Kidney epithelial cell (primary cell): ENCODE measurements at places on chromosomes 11 and 22. TPM values are rescaled to one million over a fixed set of nuclear protein-coding genes. Genes with fewer than 3 reads are reported as not detected.
A peak's percentile ranks its signal among the peaks of the same experiment; 100 is the strongest.

The MCHR1 gene
- total RNA-seq, result 0.63 and 1.7 TPM in 2 replicates

The OR8G5 gene
- not detected in 2 replicates for total RNA-seq

The MS4A6E gene
- total RNA-seq, result not detected in 2 replicates

The MB gene
- not detected in 2 replicates for total RNA-seq

The GGTLC2 gene
- not detected in 2 replicates for total RNA-seq

The MICALL1 gene
- 115 and 140 TPM in 2 replicates for total RNA-seq

The OR8J1 gene
- not detected in 2 replicates for total RNA-seq

The COPB1 gene
- total RNA-seq, result 124 and 131 TPM in 2 replicates

The PGGHG gene
- total RNA-seq, result 10.5 and 13.1 TPM in 2 replicates

DNA sequence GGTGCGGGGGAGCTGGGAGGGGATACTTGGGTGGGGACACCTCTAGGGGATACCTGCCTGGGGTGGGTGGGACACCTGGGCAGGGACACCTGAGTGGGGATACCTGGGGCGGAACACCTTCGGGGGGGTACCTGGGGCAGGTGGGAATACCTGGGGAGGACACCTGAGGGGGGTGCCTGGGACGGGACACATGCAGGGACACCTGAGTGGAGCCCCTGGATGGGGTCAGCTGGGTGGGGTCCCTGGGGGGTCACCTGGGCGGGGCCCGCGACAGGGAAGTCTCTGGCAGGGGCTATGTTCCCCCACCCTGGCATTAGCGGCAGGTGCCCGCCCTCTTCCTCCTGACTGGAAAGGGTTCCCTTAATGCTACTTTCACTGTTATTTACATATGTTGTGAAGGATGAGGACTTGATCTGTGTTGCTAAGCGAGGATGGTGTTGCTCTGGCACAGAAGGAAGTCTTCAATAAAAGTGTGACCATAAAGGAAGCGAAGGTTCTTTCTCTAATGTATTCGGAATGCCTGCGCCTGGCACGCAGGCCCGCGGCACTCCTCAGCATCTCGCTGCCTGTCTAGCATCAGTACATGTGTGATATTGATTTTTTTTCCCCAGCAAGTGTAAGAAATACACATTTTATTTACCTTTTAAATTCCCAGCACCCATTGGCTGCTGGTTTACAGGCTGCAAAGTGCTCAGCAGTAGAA is 801.7 kb downstream of the BRD1 start:
- DNase-seq, result no peak

- no peak for DNase-seq
These were observed 859 bp upstream of the ACCS start for GRCh38 chr11:44065161-44065661.

DNA sequence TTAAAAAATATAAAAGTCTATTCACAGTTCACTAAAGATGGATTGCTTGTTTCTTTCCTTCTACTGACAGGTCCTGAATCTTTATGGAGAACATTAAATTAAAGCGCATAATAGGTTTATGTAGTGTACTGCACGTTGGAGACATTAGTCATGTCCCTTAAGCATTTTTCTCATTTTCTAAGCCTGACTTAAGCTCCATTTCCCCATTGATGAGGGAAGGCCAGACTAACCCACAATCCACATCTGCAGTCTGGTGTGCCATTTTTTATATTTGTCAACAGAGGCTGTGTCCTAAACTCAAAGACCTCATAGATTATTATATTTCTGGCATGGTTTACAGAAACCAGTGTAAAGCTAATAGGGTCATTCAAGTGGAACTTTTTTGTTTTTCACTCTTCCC is 39.9 kb downstream of the CADM1 start:
- peak; percentile 49 for DNase-seq

DNA sequence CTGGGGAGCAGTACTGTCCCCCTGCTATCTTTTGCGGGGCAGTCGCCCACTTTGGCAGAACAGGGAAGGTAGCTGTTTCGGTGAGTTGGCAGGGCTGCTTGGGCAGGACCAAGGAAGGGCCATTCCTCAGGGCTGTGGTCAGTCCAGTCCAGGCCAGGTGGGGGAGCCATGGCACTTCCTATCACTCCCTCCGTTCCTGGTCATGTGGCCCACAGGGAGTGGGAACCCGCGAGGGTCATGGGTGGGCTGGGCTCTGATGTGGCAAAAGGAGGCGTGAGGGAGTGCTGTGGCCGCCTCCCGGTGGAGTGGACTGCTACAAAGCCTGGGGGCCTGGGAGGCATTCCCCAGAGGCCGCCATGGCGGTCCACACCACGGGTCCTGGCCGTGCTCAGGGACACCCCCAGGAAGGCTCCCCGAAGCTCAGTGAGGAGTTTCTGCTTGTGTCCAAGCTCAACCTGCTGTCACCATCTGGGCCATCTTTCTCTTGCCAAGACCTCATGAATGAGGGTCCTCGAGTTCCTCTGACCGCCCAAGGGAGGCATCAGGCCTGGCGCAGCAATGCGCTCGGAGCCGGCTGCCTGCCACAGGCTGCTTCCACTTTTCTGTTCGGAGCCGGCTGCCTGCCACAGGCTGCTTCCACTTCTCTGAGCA is 11.9 kb downstream of the CHID1 start:
- DNase-seq, result no peak

DNA sequence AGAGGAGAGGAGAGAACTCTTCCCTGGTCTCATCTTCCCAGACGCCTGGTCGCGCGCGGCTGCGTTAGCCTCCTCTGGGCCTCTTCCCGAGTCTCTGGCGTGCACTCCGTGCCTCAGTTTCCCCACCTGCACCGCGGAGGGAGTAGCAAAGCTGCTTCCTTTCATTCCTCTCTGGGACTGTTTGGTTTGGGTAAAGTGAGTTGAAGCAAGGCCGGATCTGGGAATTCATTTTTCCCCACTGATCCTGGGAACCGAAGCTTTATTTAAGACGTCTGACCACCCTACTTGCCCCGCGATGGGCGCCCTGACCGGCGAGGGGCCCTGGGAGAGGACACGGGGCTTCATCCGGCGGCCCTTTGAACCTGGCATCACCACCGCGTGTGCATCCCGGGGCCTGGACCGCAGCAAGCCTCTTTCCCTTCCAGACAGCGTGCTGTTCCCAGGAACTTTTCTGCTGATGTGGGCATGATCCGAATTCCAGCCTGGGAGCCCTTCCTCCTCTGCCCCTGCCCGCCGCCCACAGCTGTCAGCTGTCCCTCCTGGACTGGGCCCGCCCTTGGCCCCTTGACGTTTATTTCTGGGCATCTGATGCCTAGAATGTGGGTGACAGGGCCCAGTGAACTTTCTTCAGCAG is 758 bp downstream of the LDLRAD3 start:
- DNase-seq, result no peak

DNA sequence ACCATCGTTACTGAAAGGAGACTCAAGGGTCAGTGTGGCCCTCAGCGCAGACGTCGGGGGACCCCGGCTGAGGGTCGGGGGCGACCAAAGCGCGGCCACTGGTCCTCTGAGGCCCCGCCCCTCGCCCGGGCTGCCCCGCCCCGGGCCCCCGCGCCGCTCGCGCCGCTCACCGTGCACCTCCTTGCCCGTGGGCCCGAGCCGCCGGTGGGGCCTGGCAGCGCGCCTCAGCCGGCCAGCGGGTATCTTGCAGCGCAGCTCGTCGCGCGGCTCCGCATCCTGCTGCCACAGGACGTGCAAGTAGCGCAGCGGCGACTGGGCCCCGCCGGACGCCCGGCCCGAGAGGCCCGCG is 419 bp downstream of the ANKRD54 start:
- DNase-seq, result no peak

DNA sequence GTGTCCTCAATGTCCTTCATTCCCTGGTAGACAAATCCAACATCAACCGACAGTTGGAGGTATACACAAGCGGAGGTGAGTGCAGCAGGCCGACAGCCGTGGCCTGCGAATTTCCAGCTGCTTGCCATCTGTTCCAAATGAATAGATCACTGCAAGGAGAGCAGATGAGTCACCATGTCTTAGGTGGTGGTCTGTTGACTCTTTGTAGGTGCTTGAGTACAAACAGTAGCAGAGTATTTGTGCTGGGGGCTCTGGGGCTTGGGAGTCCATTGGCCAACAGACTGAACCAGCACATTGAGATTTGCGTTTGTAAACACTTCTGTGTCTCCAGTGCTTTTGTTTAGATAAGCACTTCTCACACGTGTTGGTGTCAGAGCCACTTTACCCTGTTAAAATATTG is 21.1 kb downstream of the EIF3L start:
- no peak for DNase-seq

- DNase-seq, result no peak
These were observed 89.4 kb downstream of the PPP6R3 start for GRCh38 chr11:68549789-68550484.

DNA sequence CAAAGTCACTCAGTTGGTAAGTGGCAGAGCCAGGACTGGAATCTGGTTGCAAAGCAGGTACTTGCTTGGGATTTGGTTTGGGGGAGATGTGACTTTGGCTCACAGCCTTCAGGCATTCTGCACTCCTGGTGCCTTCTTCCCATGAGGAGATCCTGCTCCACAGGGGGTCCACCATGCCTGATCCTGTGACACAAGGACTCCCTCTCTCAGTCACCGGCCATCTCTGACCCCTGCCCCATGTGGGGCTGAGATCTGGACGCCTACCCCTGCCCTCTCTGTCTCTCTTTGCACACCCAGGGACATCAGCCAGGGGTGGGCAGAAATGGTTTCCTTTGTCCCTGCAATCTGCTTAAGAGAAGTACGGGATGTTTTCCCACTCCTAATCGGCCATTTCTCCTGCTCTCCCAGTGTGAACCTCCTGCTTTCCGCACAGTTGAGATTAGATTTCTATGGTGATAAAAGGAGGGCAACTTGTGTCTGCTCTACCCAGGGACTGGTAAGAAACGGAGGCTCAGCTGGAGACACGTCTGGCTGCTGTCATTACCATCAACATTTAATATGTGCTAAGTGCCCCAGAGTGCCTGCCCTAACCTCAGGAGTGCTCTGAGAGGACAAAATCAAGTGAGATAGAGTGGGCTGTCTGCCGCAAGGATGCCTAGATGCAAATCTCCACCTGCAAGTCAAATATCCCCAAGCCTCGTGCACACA is 11.1 kb upstream of the FXYD6 start:
- no peak for DNase-seq

DNA sequence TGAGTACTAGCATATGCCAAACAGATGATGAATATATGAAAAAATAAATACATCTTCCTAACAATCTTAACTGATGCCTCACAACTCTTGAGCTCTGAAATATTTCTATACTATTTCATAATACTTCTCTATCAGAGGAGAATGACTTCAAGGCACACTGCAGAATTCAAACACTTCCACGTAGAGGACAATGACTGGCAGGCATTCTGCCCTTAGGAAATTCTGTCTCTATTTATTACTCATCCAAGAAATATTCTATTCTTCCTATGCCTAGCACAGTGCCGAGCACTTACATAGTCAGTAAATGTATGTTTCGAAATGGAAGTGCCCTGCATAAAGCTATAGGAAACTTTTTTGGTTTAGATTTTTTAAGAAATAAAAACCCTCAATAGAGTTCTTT is 809.1 kb downstream of the DLG2 start:
- DNase-seq, result no peak

GRCh38 chr11:45906096-45906682 is 882 bp downstream of the FREY1 start:
- no peak for DNase-seq

GRCh38 chr22:33896154-33896553 is 24.1 kb downstream of the LARGE1 start:
- DNase-seq, result no peak
